ENCODE measurements at places on chromosomes 2 and 18. TPM values are rescaled to one million over a fixed set of nuclear protein-coding genes. Genes with fewer than 3 reads are reported as not detected.

Gene SOWAHC
- total RNA-seq, result 7.4 TPM

Gene RFTN2
- total RNA-seq, result 5.9 TPM

Gene COL4A3
- total RNA-seq, result under 0.01 TPM

Gene HOXD1
- total RNA-seq, result not detected

Gene SANBR
- 7.4 TPM for total RNA-seq

Gene B3GNT7
- under 0.01 TPM for total RNA-seq

Gene GALNT3
- total RNA-seq, result 5.4 TPM

Gene FSHR
- total RNA-seq, result not detected

Gene TWIST2
- 16.0 TPM for total RNA-seq

Gene ANKRD30BL
- total RNA-seq, result not detected

Gene GYPC
- 37.4 TPM for total RNA-seq

Gene LIMS4
- total RNA-seq, result 18.4 TPM

Gene BUB1
- total RNA-seq, result 26.9 TPM

Gene GTF3C2
- total RNA-seq, result 35.8 TPM

All from smooth muscle cell of the umbilical artery (primary cell).